ENCODE measurements at places on chromosomes 11 and 22.

DNA sequence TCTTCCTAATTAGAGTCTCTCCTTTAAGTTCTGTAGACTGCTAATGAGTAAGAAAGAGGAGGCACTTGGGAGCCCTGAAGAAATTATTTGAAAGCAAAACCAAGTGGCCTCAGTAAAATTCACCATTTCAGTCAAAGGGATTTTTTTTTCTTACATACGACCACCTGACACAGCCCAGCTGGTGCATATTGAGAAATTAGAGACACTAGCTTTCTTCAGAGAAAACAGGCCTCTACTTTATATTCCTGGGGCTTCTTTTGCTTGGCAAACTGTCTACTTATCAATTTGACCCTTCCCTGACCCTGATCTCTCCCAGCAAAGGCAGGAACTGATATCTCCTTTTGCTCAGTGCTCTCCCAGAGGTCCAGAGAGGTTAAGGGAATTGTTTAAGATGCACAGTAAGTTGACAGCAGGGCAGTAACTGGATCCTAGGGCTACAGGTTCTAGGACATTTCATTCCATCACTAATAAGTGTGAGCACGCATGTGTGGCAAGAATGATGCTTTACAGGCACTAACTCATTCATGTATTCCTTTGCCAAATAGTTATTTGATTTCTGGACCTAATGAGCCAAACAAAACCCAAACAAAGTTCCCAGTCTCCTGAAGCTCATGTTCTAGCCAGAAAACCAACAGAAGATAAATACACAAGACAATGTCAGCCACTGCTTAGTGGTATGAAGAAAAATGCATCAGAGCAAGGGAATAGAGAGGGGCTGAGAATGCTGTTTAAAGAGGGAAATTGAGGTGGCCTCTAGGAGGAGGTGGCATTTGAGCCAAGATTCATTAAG, 467.6 kb downstream of the SOX6 start:
- no peak for DNase-seq

DNA sequence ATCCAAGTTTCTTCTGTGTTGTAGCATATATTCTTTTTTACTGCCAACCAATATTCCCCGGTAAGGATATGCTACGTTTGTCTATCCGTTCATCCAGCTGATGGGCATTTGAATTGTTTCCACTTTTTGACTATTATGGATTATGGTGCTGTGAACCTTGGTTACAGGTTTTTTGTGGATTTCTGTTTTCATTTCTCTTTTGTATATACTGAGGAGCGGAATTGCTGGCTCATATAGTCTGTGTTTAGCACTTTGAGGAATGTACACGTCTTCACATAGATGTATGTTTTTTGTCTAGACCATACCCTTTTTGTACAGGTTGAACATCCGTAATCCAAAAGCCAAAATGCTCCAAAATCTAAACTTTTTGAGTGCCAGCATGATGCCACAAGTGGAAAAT, 23.6 kb downstream of the RCOR2 start:
- no peak for DNase-seq

- no peak for DNase-seq
Observed at GRCh38 chr22:30205281-30206115, 41.1 kb downstream of the LIF start.

- no peak for DNase-seq
Observed at GRCh38 chr11:76795290-76795935, 12.3 kb downstream of the TSKU start.

DNA sequence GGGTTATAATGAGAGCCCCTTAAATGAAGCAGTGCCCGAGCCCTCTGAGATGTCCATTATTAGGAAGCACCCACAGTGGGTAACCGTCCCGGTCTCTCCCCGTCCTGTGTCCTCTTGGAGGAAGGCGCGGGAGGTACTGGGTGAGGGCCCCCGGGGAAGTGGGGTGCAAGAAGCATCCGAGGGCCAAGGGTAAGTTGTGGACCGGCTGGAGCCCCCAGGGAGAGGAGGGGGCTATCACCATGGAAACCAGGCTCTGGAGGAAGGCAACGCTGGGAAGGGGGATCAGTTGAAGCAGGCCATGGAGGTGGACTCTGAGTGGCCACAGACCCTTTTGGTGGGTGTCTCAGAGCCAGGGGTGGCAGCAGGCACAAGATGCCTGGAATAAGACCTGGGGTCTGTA, 173.6 kb downstream of the ST3GAL4 start:
- DNase-seq = no peak

DNA sequence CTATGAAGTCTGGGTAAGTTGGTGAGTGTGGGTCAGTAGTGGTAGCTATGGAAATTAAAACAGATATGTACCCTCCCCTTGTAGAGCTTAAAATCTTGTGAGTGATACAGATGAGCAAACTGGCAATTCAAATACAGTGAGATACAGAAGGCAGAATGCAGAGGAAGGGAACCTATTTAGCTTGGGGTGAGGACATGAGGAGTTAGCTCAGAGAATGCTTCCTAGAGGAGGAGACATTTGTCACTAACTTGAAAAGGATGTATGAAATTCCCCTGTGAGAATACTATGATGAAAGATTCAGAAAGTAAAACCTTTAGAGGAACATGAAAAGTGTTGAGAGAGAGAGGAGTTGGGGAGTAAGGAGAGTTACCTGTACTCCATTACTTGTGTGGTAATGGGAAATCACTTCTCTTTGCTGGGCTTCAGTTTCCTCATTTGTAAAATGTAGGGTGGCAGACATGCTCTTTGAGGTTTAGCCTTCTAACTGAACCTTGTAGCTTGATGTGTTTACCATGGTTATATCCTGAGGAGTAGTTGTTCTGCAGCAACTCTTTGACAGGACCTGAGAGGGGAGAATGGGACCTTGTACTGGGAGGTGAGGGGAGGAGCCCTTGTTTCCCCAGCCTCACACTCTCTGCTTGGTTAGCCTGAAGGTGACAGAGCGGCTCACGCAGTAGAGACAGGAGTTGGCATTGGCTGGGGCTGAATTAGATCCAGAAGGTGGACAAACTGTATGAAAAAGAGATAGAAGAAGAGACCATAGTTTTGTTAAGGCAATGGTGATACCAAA, 17.9 kb downstream of the SWAP70 start:
- DNase-seq = no peak

- DNase-seq = no peak
Observed at GRCh38 chr11:20060181-20060580, 100.1 kb downstream of the DBX1 start.

DNA sequence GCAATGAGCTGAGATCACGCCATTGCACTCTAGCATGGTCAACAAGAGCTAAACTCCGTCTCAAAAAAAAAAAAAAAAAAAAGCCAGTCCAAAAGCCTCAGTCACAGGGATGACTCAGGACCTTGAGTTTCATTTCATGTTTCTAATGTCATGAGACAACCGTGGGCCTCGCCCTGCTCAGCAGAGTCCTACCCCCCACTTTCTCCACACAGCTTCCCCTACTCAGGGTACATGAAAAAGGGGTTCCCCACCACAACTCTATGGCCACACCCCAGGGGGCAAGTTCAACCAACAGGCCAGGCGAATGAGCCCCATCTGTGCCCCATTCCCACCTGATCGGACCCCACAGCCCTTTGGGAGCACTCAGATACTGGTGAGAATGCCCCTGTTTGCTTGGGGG, 24.3 kb upstream of the ADA2 start:
- no peak for DNase-seq

DNA sequence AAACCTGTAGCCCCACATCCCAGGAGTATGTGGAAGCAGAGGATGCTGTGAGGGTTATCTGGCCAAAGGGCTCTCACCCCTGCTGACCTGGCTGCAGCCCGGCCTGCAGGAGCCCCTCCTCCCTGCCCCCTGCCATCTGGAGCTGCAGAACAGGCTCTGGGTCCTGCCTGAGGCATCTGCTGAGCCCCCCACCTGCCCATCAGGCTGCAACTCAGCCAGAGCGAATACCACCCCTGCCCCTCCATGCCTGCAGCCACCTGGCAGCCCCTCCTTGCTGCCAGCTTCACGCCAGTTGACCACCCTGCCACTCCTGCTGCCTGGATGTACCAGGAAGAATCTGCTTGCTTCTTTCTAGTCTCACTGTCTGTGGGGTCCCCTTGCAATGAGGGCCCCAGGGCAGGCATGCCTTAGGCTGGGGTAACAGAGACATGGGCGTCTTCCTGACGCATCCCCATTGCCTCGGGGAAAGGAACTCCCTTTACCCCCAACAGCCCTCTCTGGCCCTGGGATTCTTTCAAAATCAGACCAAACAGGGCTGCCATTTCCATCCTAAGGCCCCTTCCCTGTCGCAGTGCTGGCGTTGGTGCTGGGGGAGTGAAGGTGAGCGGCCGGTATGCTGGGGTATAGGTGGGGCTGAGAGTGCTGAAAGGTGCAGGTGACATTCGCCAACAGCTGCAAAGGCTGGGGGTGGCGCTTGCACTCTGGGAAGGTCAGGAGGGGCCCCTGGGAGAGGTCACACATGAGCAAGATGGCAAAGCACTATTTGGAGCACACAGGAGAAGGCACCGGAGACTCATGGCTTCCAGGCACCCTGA, 1334.6 kb downstream of the TBC1D22A start:
- no peak for DNase-seq

DNA sequence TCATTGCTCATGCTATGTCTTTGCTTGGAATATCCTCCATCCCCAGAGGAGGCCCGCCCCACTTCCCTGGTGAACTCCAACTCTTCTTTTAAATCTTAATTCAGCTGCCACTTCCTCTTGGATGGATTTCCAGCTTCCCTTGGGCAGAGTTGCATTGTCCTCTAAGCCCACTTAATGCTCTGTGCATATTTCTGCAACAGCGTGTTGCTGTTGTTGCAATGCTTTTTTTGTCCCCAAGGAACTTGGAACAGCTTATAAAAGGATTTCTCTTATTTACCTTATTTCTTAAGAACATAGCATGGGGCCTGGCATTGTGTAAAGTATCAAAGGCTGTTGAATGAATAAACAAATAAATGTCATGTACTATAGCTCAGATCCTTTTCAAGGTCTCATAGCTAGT, 507.4 kb downstream of the METTL15 start:
- no peak for DNase-seq

Data from stimulated activated CD4-positive, alpha-beta T cell treated with anti-CD3 and anti-CD28 coated beads, Interleukin-1b, Interleukin-23, amount 100 ng/mL, for 1 hour (primary cell).